Activated naive CD8-positive, alpha-beta T cell treated with anti-CD3 and anti-CD28 coated beads, Interleukin-2, amount 10 ng/mL, durations not matched to agents 7 days and 5 days (primary cell): ENCODE measurements at places on chromosomes 7 and 10. TPM values are rescaled to one million over a fixed set of nuclear protein-coding genes. Genes with fewer than 3 reads are reported as not detected.

Gene ASZ1
- not detected for total RNA-seq

Gene RBM20
- 0.06 TPM for total RNA-seq

Gene TMEM72
- not detected for total RNA-seq

Gene HMX3
- not detected for total RNA-seq
